ENCODE measurements at places on chromosomes 6 and 20.

DNA sequence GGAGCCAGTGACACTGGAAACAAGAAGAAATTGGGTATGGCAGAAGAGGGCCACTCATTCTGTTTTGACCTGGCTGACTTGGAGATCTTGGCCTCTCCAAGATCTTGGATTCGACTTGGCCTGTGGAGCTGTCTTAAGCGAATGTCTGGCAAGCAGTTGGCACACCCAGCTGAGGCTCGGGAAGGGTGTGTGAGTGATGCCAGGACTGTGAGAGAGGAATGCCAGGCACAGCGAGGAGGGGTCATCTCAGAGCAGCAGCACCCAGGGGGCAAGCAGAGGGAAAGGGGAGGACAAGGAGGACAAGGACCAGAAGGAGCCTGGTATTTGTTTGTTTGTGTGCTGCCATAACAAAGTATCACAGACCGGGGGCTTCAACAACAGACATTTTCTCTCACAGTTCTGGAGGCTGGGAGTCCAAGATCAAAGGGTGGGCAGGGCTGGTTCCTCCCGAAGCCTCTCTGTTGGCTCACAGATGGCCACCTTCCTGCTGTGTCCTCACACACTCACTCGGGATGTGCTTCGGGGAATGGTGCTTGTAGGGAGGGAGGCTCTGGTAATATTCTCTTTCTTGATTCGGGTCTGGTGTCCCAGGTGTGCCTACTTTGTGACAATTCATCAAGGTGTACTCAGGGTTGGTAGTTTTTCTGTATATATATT, 33.0 kb downstream of the RPP40 start:
- no peak for DNase-seq

GRCh38 chr6:273551-274058, 18.7 kb upstream of the DUSP22 start:
- no peak for DNase-seq

GRCh38 chr6:148747471-148748165, 788 bp downstream of the UST start:
- DNase-seq, result peak; percentile 49

DNA sequence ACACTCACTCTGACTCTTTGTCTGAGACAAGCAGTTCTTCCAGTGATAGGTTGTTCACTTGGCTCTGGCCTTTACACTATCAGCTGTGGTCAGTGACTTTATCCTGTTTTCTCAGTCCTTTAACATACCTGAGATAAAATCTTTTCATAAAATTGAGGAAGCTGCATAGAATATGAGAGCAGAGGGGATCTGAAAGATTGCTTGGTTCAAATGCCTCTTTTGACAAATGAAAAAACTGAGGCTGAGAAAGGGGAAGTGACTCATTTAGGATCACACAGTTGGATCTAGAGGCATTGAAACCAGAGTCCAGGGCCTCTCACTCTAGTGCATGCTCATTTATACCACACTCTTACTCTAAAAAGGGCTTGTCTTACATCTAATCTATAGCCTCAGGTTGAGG, 277.0 kb upstream of the TBX18 start:
- no peak for DNase-seq

DNA sequence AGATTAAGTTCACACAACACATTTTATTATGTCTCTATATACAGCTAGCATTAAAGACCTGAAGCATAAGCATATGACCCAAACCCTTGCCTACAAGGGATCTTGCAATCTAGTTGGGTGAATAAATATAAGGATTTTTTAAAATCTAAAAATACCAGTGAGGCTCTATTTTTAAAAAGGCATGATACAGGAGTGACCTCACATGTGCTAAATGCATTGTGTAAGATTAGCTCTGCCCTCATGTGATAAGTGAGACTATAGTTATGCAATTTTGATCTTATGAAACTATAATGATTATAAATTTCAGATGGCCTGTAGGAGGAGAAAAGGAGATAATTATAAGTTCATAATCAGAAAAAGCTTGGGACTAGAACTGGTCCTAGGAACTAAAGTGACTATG, 451.0 kb upstream of the MAN1A1 start:
- no peak for DNase-seq

- DNase-seq, result no peak
These were observed 35.5 kb upstream of the BMP2 start for GRCh38 chr20:6732001-6732447.

- no peak for DNase-seq
These were observed 28.9 kb downstream of the TREM1 start for GRCh38 chr6:41257369-41258195.

- DNase-seq, result no peak
These were observed 189.5 kb downstream of the GMDS start for GRCh38 chr6:2055911-2056310.

GRCh38 chr6:15864038-15864707, 201.3 kb upstream of the DTNBP1 start:
- DNase-seq, result no peak

DNA sequence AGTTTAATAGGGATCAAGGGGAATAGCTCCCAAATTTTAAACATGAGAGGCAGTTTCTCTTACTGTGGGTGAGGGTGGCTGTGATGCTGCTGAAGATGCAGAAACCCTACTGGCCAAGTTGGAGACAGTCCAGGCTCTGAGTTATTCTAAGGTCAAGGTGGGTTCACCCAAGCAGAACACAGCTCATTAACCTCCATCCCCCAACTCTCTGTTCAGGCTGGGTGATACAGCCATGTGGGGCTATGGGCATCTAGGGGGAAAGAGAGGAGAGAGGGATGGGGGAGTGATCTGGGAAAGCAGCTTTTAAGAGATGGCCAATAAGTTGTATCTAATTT, 18.9 kb upstream of the TRAM2 start:
- no peak for DNase-seq

- DNase-seq, result no peak
These were observed 54.3 kb upstream of the GPR31 start for GRCh38 chr6:167211881-167212712.

- DNase-seq, result peak; percentile 93
These were observed 14.4 kb downstream of the FOXP4 start for GRCh38 chr6:41560431-41561192.

- DNase-seq, result no peak
These were observed 320.1 kb downstream of the ESR1 start for GRCh38 chr6:152127432-152128165.

DNA sequence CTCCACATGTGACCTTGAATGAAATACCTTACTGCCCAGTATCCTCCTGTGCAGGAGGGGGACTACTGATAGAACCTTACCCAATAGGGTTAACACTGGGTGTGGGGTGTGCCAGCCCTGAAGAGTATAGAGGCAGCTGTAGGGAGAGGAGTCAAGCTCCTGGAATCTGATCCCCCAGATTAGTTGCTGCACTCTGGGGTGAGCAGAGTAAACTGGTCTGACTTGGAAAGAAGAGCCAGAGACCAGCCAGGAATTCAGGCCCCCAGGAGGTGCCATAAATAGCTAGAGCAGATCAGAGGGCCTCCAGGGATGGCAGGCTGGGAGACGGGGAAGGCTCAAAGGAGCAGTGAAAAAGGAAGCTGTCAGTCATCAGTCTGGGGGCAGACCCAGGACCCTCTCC, 3.5 kb upstream of the APOBEC2 start:
- no peak for DNase-seq

DNA sequence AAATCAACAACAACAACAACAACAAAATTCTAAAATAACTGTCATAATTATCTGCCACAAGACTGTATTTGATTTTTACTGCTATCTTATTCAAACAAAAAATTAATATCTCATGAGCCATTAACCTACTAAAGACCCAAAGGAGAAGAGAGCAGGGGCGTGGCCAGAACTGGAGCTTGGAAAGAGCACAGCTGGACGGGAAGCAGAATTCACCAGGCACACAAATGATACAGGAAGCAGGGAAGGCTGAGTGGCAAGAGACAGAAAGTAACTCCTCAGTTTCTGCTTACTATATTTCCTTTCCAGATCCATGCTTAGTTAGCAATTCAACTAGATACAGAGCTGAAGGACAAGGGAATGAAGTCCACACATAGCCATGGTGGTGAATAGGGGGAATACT, 54.4 kb downstream of the FKBP5 start:
- DNase-seq, result no peak

DNA sequence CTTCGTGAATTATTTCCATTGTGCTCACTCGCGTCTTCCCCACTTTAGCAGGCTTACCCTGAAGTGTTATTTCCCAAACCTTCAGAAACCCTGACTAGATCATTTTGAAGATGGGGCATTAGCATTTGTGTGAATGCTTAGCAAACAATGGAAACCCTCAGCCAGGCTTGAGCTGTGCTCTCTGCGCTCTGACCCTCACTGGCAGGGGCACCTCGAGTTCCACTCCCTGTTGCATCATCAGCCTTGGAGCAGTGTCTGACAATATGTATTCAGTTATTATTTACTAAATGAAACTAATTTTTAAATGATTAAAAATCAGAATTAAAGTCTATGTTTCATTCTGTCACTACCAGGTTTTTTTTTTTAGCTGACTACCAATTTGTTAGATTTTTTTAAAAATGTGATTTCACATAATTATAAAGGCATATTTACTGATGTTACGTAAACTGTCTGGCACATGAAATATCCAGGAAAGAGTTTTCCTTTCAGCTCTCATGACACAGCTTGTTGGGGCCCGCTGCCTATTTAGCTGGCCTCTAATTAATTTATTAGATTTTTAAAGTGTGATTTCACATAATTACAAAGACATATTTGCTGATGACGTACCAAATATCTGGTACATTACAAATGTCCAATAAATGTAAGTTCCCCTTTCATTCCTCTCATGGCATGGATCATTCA, 155.2 kb downstream of the PACRG start:
- no peak for DNase-seq

DNA sequence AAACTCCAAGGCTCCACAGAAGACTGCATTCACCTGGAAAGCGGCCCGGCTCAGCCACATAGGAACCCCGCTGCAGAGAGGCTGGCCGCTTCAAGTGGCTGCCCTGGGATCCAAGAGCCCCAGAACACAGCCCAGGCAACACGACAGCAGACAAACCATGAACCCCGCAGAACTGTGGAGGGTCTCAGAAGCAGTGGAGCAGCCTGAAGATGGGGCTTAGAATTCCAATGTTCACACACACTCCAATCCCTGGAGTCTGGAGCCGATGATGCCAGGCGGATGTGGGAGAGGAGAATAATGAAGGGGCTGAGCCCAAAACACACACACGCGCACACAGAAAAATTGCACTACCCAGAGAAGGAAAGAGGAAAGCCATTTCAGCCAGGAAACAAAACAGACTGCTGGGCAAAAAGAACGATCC, 52.4 kb downstream of the NINL start:
- no peak for DNase-seq

DNA sequence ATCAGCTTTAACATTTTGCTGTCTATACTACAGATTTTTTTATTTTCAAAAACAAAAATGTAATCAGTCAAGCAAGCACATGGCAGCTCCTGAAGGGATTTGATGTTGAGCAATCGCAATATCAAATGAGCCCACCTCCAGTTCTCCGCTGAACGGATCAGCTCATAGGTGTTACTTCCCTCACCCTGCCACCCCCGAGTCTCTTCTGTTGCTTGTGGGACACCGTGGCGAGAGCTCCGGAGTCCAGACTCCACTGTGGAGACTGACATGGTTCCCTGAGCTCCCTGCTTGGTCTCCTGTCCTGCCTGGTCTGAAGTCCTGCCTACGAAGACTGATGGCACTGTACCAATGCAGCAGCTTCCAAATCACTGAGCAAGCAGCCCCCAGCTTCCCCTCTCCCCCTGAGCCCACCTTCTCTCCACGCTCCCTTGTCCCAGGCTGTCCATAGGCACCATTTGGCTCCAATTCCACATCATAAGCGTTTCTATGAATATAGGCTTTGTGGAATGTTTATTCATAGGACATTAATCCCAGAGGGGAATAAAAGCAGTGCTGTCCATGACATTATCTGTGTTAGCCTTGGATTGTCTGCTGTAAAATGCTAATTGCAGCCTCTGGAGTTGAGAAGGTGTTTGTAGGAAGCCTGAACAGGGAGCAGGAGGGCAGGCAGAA, 162.2 kb downstream of the LY86 start:
- no peak for DNase-seq

- no peak for DNase-seq
These were observed 32.2 kb downstream of the PMEPA1 start for GRCh38 chr20:57677584-57677982.

GRCh38 chr6:5566718-5567117, 305.4 kb downstream of the FARS2 start:
- no peak for DNase-seq

DNA sequence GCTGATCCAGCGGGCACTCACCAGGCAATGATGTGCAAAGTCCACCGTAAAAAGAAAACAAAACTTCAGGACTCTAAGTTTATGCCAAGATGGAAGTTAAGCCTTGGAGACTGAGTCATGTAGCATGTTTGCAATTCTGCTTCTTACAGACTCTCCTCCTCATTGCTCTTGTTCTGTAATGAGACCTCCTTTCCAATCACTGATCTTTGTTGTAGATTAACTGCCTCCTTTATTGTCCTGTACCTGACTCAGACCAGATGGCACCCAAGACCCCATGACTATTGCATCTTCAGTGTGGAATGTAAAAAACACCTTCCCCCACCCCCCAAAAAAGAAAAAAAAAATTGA, 11.2 kb downstream of the NEU1 start:
- no peak for DNase-seq

- no peak for DNase-seq
These were observed 20.5 kb downstream of the NCOA7 start for GRCh38 chr6:125811259-125811658.

GRCh38 chr20:33995053-33995831, 1.5 kb downstream of the RALY start:
- no peak for DNase-seq

DNA sequence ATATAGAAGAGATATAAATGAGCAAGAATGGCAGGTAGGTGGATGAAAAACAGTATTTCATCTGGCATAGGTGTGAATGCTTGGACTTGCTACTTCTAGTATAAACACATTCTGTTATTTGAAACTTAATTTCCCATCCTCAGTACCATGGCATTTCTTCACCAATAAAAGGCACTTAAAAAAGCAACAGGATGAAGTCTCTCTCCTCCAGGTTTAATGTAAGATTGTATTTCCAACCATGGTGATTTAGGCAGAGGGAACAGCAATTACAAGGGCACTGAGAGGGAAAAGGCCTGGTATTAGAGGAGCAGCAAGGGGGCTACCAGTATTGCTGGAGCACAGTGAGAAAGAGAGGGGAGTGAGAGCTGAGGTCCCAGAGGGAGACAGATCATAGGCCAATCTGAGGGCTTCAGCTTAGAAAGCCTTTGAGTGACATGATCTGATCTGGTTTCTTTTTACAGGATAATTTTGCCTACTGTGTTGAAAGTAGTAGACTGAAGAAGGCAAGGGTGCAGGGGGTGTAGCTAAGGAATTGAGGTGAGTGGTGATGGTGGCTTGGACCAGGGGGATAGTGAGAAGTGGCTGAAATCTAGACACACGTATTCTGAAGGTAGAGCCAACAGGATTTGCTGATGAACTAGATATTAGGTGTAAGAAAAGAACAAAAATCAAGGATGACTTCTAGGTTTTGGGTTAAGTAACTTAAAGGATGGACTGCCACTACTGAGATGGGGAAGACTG, 67.8 kb upstream of the SMIM29 start:
- no peak for DNase-seq

- DNase-seq, result no peak
These were observed 38.0 kb downstream of the RTN4IP1 start for GRCh38 chr6:106591111-106591825.

GRCh38 chr6:72789145-72789544, 167.3 kb downstream of the KCNQ5 start:
- no peak for DNase-seq

All from T-helper 22 cell (primary cell).